ENCODE measurements at places on chromosomes 11 and 22. TPM values are rescaled to one million over a fixed set of nuclear protein-coding genes. Genes with fewer than 3 reads are reported as not detected.
A peak's percentile ranks its signal among the peaks of the same experiment; 100 is the strongest.

- no peaks in the 10 kb centered on the region for H3K36me3 ChIP-seq
- DNase-seq = peak; percentile 90
- H3K27me3 ChIP-seq = no peaks in the 10 kb centered on the region
- peaks cover 14% of the 10 kb centered on the region for H3K4me1 ChIP-seq
- peak within 1 kb of the TSS; percentile 98 for H3K27ac ChIP-seq
Observed at GRCh38 chr11:832529-833113, at the start of gene CD151. Gene CD151, plus strand, starts transcription at chr11:832952. Its CDS starts 3,118 bp downstream, at chr11:836070.

GRCh38 chr11:72229336-72229924, 4.9 kb downstream of the INPPL1 start:
- peaks cover 6% of the 10 kb centered on the region for H3K4me1 ChIP-seq
- no peaks in the 10 kb centered on the region for H3K27me3 ChIP-seq
- H3K4me3 ChIP-seq = no peak overlapping the region
- H3K27ac ChIP-seq = no peak overlapping the region
- DNase-seq = no peak
- H3K36me3 ChIP-seq = peaks cover 33% of the 10 kb centered on the region

DNA sequence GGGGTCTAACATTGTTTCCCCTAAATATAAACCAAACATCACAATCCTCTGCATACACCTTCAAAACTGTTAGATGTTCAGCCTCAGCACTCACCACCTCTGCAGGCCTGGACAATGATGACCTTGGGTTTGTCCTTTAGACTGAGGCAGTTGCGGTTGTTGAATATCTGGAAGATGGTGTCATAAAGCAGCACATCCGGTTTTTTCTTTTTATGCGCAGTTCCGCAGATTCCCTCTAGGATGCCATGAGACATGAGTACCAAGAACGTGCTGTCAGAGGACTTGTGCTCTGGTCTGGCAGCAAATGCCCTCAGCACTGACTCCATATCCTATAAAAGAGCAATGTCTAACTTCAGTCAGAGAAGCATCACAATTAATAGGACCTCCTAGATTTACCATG, 22.8 kb downstream of the CASP5 start:
- H3K4me3 ChIP-seq = no peak overlapping the region
- peak; percentile 72 for DNase-seq
- H3K27ac ChIP-seq = no peak overlapping the region
- H3K4me1 ChIP-seq = 0 out of 2 replicates have a peak, but pooled peaks cover 7% of the 10 kb centered on the region

GRCh38 chr11:107268977-107269376, 188.6 kb downstream of the CWF19L2 start:
- no peaks in the 10 kb centered on the region for H3K36me3 ChIP-seq
- H3K27ac ChIP-seq = no peak overlapping the region
- H3K4me3 ChIP-seq = no peak overlapping the region
- no peaks in the 10 kb centered on the region for H3K4me1 ChIP-seq
- H3K27me3 ChIP-seq = no peaks in the 10 kb centered on the region

DNA sequence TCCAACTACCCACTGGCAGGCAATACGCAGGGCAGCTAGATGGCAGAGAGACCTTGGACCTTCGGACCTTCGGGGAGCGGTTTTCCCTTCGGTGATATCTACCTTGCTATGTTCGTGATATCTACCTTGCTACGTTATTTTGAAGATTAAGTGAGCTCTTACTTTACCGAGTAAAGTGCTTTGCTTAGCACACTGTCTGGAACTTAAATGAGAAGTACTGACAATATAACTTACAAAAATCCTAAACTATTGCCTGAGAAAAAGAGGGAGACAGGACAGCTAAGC, 1.0 kb upstream of the PRDM10 start:
- H3K36me3 ChIP-seq = no peaks in the 10 kb centered on the region
- peak overlapping the region; percentile 99 for H3K27ac ChIP-seq
- H3K4me3 ChIP-seq = peak overlapping the region; percentile 79
- H3K4me1 ChIP-seq = peaks cover 13% of the 10 kb centered on the region

DNA sequence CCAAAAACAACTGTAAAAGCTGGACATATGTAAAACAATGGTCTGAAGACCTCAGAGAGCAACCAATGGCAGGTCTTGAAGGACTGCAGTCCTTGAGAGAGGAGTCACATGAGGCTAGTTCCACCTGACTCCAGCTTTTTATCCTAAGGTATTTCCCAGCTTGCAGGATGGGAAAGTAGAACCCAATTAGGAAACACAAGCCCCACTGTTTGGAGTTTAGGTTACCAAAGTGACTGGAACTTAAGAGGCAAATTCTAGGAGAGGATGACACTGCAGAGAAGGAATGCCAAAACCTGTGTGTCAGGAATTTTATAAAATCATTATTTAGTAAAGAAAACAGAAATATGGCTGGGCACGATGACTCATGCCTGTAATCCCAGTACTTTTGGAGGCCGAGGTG, 18.4 kb downstream of the OR2AT4 start:
- H3K36me3 ChIP-seq = no peaks in the 10 kb centered on the region
- H3K4me1 ChIP-seq = no peaks in the 10 kb centered on the region
- no peak overlapping the region for H3K4me3 ChIP-seq
- DNase-seq = peak; percentile 21
- peaks cover 17% of the 10 kb centered on the region for H3K27me3 ChIP-seq

DNA sequence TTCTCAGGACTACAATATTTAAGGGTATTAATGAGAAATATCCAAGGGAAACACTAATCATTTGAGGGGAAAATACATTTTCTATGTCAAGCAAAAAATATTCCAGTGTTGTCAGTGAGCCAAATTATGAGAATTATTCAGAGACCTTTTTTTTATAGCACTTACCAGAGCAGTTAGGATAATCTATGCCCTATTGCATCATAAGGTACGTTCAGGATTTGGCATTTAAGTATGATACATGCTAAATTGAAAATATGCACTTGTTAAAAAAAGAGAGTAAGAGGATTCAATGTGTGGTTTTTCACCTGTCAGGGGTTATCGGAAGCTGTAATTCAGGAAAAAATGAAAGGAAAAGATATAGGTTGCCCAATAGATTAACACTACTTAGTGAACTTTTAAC, 17.2 kb upstream of the MPPED2 start:
- no peak overlapping the region for H3K27ac ChIP-seq
- H3K36me3 ChIP-seq = no peaks in the 10 kb centered on the region
- H3K27me3 ChIP-seq = no peaks in the 10 kb centered on the region
- no peak overlapping the region for H3K4me3 ChIP-seq

The MAML2 gene
- 22.1 TPM for total RNA-seq

The NPAS4 gene
- not detected for total RNA-seq

The MRGPRF gene
- total RNA-seq = 25.3 TPM

The SDHD gene
- total RNA-seq = 141 TPM
